ENCODE measurements at places on chromosomes 3 and 15. TPM values are rescaled to one million over a fixed set of nuclear protein-coding genes. Genes with fewer than 3 reads are reported as not detected.

- DNase-seq: no peak
These were observed 126.7 kb downstream of the SERPINI1 start for GRCh38 chr3:167862104-167862730.

Gene ANKRD63
- total RNA-seq: not detected

- no peak for DNase-seq
These were observed 91.2 kb downstream of the RPLP1 start for GRCh38 chr15:69543681-69544364.

DNA sequence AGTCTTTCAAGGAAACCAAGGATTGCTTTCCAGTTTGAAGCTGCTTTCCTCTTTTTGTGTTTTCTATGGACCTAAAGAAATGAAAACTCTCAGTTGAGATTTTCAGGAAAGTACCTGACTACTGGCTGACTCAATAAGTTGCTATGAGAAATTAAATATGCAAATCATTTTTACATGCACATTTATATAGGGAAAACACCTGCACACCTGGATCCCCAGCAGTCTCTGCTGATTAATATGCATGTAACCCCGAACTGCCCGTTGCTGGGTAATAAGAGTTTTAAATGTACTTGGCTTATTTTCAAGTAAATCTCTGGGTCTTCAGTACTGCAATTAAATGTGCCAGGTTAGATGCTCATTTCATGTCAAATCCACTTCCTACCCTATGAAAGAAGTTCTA is 77.2 kb downstream of the KBTBD8 start:
- DNase-seq: no peak

Gene P2RY14
- total RNA-seq: 2.7 TPM

DNA sequence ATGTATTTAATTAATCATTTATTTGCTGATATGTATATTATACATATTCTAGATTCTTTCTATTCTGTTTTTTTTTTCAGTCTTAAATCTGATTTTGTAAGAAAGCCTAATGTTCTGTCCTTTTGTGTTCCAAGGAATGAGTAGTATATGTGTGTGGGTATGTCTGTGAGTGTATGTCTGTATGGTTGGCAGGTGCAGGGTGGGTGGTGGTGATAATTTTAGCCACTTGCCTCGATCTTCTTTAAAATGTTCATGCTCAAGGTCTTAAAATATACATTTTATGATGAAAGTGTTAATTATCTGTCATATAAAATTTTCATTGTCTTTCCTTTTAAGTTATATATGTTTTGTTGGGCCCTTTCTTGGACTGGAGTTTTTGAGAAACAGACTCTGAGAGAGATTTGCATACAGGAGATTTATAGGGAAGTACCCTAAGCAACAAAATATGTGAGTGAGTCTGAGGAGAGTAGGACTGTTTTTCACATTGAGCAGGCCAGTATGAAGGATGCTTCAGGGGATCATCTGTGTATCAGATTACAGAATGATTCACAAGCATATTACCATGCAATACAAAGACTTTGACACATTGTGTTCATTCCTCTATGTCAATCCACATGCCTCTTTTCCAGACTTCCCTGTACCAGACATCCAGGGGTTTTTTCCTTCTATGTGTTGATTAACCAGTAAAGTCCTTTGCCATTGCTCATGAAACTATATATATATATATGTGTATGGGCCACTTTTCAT is 211.0 kb upstream of the DPPA4 start:
- DNase-seq: no peak

GRCh38 chr15:100330221-100330620 is 11.6 kb downstream of the ADAMTS17 start:
- no peak for DNase-seq

- no peak for DNase-seq
These were observed 9.4 kb downstream of the APBA2 start for GRCh38 chr15:28895146-28895545.

DNA sequence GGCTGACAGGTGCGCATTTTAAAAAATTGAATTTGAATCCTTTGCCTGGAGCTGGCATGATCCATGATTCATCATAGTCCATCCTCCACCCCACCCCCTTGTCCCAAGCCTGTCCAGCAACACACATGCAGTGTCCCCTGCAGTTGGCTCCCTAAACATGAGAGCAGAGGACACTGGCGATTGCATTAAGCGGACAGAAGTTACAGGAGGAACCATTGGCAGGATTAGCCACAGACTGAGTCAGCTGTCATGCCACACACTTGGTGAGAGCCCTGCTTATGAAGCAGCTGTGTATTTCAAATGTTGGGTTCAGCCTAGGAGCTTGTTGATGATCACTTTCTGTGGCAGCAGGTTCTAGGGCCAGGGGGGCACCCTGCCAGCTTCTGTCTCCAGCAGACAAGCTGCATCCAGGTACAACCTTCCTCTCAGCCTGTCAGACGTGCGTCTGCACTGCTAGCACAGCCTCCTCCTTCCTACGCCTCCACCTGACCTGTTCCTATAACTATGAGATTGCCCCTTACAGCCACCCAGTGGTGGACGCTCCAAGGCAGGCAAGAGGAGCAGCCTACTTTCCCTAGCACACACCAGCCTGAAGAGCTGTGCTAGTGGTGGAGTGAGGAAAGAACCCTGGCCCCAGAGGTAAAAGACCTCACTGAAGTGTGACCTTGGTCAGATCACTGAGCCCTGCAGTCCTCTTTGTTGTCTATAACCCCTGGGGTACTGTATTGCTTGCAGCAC is 121.9 kb downstream of the SLCO3A1 start:
- DNase-seq: no peak

- no peak for DNase-seq
These were observed 402.2 kb downstream of the EPHB1 start for GRCh38 chr3:135197246-135197645.

GRCh38 chr15:56034514-56034913 is 41.1 kb upstream of the NEDD4 start:
- no peak for DNase-seq

DNA sequence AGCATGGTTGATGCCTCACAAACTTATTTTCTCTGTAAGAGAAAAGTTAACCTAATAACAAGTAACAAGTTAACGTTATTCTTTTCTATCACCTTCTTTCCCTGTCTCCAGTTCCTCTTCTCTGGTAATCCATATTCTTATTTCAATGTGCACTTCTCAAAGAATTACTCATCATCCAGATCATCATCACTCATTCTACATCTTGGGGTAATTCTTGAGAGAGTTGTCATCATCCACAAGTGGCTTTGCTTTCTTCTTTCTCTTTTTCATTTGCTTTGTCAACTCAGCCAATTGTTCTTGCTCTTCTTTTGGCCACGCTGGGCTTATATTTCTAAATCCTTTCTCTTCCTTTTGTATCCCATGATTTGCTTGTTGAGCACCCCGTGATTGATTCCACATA is 20.8 kb upstream of the RNF111 start:
- DNase-seq: no peak

DNA sequence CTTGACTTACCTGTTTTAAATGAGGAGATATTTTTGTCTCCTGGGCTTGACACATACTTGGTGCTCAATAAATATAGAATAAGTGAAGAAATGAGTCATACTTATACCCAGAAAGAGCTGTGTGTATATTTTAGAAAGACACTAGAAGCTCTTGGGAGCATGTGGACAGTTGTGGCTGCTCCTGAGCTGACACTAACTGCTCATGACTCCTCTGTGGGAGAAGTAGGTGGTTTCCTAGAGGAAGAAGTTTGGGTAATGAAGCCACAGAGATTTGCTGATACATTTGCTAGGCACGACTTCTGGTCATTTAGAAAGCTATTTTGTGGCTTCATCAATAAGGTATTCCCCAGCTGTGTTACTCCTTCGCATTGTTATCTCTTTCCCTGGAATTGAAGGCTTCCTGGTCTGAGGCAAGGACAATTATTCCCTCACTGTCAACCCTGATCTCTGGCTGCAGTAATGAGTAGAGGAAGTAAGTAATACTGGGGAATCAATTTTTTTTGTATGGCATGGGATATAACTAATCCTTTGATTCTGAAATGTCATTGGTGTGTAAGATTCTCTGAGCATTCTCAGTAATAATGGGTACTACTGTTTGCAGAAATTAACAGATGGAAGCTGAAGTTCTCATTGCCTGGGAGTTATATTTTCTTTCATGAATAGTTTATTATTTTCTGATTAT is 79.6 kb upstream of the DCBLD2 start:
- DNase-seq: no peak

Gene KIF23
- total RNA-seq: 1.8 TPM

DNA sequence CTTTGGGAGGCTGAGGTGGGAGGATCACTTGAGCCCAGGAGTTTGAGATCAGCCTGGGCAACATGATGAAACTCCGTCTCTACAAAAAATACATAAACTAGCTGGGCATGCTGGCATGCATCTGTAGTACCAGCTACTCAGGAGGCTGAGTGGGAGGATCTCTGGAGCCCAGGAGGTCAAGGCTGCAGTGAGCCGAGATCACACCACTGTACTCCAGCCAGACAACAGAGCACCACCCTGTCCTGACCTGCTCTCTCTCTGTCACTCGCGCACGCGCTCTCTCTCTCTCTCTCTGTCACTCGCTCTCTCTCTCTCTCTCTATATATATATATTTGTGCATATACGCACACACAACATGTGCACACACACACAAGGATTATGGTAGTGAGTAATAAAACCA is 61.8 kb downstream of the IL16 start:
- no peak for DNase-seq

DNA sequence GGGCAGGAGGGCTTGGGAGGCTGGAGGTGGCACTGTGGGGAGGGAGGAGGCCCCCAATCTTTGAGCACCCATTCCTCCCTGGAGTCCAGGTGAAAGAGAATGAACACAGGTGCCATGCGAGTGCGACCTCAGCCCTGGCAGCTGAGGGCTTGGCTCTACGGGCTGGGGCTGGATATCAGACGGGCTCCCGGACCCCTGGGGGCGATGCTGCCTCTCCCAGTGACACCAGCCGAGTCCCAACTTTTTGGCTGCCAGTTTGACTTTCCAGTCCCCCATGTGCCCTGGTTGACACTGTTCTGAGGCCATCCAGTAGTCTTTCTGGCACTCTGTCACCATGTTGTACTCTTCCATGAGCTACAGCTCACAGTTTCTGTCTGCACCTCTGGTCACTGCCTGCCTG is 1.2 kb downstream of the VILL start:
- no peak for DNase-seq

Gene DNAH1
- total RNA-seq: 7.6 TPM

DNA sequence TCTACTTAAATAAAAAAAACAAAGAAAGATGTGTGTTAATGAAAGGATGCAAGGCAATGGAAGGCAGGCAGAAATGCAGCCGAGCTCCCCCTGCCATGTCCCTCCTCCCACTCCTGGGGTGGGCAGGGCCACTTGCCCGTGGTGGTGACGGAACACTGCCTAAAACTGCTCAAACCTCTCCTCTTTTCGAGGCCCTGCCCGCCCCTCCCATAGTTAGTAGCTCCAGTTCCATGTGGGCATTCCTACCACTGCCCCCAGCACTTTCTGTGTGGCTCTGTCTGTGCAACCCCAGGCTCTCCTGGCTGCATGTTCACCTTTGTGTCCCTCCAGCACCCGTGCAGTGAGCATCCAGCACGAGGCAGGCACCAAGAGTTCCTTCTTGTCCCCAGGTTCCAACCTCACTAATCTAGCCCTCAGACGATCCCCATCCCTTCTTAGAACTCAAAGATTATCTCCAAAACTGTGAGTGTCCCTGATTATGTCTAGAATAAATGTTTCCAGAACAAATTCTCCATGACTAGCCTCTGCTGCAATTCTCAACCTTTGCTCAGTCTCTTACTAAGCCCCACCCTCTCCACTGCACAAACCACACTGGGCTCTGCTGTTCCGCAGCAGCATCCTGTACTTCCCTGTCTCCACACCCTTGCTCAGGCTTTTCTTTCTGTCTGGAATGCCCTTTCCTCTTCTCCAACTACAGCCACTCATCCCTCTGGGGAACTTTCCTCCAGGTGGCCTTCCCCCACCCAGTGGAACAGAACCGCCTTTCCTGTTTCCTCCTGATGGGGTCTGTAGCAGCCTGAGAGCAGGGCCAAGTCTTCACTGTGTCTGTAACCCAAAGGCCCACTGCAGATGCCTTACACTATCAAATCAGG is 32.6 kb upstream of the SPTBN5 start:
- no peak for DNase-seq

DNA sequence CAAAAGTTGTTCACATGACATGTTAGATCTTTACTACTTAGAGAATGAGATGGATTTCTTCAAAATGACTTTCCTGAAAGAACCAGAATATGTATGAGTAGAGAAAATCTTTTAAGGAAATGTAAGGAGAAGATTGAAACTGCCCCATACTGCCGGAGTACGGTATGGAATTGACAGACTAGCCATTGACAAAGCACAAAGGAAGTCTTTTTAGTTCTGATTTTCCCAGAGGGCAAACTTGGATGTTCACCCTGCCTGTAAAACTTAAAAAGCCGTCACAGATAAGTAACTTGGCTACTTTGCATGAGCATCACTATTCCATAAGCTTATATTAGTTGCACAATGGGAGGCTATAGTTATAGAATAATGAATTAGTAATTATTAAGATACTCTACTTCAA is 93.8 kb downstream of the NECTIN3 start:
- DNase-seq: no peak

DNA sequence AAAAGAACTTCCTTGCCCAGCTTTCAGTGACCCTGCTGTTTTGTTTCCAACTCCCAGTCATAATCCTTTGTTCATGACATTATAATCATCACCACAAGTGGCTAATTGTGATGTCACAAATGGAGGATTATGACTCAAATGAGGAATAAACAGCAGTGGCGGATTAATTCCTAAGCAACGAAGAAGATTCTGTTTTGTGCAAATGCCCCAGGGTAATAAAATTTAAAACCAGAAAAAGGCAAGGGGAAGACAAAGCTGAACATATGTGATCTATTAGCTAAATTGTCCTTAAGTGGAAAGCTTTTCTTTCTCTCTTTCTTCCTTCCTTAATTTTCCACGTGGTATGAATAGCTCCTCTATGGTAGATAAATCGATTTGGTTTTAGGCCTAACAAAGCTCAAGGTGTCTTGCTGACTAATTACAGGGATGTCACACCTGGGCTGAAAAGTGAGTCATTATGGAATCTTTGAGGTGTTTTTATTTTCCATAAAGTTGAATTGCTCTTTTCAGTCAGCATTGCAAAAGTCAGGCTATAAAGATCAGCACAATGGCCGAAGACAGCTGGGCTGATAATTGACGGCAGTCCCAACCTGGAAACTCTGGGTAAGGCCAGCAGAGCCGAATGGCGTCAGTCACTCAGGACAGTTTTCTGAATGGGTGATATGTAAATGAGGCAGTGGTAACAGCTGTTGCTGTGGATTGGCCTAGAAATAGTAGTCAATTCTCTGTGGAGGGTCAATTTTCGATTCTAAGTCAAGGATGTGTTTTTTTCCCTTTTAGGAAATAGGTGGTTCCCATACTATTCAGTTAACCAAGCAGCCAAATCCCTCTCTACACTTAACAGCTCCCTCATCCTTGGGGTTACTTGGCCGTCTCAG is 121.5 kb downstream of the PTPRG start:
- no peak for DNase-seq

Gene AGBL1
- not detected for total RNA-seq

Gene PXYLP1
- total RNA-seq: 14.2 TPM

DNA sequence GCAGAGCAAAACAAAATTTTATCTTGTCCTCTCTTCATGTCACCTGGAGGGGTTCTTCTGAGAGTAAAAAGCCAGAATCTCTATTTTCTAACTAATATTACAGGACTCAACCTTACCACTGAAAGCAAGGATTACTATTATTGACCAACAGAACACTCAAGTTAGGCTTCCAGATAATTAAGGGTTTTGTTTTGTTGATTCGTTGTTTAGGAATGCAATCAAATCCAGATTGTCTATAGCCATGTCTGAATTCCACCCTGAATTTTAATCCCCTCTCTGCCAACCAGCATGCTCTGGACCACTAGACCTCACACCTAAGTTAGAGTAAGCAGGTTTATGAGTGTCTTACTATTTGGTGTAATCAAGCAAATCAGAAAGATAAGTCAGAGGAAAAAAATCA is 90.7 kb downstream of the PEAK1 start:
- no peak for DNase-seq

Data from ascending aorta (tissue), 2 donors.